ENCODE measurements at places on chromosomes 2 and 18.
A peak's percentile ranks its signal among the peaks of the same experiment; 100 is the strongest.

GRCh38 chr18:63336366-63337099 is 17.0 kb upstream of the BCL2 start:
- DNase-seq, result no peak

GRCh38 chr2:96353032-96353561 is 17.5 kb downstream of the NCAPH start:
- DNase-seq, result peak; percentile 92

- no peak for DNase-seq
Measured at GRCh38 chr18:44601447-44601846, 79.2 kb upstream of the SETBP1 start.

DNA sequence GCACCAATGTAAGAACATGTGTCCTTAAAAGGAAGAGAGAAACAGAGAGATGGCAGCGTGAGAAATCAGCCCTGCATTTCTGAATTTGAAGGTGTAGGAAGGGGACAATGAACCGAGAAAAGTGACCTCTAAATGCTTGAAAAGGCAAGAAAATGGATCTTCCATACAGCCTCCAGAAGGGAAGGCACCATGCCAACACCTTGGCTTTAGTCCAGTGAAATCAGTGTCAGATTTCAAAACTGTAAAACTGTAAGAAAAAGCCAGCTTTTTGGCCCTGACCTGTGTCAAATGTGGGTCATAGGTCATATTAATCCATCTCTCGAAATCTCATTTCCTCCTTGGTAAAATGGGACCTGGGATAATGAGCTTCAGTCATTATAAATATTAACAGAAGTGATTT is 762.3 kb downstream of the DCDC2C start:
- no peak for DNase-seq

- no peak for DNase-seq
Measured at GRCh38 chr2:148998831-148999200, 39.7 kb upstream of the LYPD6B start.

DNA sequence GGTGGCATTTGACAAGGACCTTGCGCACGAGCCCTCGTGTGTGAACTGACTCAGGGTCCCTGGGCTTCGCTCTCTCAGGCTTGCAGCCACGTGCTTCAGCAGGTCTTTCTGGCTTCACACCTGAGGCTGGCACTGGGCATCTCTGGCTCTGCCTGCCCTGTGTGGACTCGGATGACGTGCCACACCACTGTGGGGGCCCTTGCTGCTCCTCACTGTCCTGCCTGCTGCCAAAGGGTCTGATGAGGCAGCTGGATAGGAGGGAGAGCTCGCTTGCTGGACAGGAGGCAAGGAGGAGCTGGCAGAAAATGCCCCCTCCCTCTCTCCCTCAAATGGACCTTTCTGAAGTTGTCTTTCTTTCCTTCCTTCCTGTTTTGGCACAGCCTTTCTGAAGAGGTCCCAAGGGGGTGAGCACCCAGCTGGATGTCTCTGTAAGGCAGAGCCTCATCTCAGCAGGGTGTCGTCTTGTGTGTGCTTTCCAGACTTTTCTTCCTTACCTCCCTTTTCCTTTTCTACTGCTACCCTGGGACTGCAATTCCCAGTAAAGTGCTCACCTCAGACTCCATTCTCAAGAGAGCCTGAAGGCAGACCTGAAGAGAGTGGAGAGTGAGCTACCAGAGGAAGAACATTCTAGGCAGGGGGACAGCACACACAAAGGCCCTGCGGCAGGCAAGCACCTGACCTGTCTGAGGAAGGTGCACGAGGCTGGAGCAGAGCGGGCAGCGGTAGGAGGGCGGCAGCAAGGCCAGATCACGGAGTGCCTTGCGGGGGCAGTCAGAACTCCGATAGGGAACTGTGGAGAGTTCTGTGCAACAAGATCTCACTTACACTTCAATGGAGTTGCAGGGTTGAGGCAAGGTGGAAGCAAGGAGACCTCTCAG is 5.3 kb downstream of the PER2 start:
- DNase-seq, result no peak
